ENCODE measurements at places on chromosomes 3 and 15.

DNA sequence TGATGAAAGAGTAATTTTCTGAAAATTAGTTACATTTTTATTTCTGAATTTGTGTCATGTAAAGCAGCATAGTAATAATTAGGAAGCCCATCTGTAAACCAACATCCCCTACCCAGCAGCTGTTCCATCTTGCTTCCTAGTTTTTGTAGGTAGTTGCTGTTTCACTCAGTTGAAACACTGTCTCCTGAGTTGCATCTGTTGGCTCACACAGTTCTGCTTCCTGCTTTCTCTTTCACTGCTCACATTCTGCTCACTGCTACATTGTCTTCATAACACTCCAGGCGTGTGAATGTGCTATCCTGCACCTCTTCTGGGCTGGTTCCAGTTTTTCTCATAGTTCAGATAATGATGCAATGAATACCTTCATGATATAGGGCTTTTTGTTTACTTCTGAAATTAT, 123.4 kb downstream of the EPHB1 start:
- no peak for DNase-seq

DNA sequence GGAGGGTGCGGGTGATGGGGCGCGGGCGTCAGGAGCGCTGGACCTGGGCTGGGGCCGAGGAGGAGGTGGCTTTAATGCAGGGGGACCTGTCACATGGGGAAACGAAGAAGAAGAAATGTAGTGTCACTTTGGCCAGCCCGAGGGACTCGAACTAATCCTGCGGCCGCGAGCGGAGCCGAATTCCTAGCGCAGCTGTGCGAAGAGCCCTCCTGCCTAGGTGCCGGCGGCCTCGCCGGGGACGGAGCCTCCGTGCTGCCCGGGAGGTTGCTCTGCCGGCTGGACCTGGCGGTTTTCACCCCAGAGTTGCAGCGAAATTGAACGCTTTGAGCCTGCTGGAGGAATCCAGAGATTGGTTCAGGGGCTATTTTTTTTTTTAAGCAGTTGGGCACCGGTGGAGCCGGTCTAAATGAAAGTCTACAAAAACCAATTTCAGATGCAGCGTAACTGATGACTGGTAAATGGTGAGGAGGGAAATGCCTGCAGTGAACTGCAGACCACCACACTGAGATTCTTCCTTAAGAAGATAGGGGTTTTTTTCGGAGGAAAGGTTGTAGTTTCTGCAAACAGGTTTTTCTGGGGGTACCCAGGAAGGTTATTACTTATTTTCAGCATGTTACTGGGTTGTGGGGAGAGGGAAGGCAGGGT, 662 bp downstream of the TMEM108 start:
- DNase-seq = peak; percentile 24

DNA sequence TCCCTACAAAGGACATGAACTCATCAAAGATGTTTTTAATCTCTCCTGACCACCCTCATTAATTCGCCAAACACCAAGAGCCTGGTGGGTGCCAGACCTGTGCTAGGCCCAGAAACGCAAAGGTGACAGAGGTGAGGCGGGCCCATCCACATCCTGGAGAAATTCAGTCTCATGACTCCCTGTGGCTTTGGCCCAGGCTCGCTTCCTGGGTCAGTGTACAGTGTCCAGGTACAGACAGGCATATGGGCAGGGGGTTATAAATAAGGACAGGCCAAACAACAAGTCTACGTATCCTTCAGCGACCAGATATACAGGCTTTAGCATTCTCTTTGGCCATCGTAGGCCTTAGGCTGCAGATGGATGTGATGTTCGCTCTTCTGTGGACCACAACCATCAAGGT, 945 bp upstream of the PLA2G4F start:
- DNase-seq = no peak

- DNase-seq = no peak
Observed at GRCh38 chr15:93052090-93052879, 36.7 kb downstream of the RGMA start.

DNA sequence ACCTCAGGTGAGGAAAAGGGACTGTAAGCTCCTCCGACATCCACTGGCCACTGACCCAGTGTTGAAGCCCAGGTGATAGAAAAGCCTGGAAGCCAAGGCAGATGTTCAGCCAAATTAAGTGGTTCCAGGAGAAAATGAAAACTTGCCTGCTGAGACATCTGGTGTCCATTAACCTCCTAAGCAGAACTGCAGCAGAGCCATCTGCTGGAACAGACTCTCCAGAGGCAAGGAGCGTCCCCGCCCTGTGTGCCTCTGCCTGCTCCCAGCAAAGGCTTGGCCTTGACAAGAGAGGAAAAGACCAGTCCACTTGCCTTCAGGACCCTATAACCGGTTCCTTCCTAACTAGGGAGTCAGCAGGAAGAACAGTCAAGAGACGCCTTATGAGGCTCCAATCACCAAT, 48.2 kb downstream of the SRGAP3 start:
- DNase-seq = no peak

DNA sequence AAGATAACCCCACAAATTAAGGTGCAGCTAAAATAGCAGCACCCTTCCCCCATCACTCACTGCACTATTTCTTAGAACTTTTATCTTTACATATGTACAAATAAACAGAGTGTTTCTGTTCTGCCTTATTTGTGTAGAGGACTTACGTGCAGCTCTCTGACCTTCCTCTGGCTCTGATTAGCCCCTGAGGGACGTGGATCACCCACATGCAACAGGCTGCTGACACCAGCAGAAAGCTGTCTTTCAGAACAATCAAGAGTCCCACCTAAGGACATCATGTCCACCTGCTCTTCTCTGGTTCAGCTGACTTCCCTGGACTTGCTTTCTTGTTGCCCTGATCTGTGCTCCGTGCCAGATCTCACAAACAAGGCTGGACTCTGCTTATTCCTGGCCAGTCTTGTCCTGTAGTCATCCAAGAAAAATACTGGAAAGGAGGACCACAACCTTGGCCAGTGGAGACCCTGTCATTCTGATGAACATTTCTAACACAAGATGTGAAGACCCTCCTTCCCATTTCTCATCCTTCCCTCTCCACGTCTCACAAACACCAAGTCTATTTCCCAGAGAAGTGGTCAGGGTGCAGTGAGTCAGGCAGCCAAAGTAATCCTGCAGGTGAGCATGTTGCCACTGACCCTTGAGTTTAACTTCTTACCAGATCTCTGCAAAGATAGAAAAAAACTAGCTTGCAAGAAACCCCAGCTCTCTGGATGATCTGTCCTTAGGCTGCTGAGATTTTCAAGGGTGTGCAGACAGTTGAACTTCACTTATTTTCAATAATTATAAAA, 243.6 kb upstream of the ICE2 start:
- DNase-seq = no peak

DNA sequence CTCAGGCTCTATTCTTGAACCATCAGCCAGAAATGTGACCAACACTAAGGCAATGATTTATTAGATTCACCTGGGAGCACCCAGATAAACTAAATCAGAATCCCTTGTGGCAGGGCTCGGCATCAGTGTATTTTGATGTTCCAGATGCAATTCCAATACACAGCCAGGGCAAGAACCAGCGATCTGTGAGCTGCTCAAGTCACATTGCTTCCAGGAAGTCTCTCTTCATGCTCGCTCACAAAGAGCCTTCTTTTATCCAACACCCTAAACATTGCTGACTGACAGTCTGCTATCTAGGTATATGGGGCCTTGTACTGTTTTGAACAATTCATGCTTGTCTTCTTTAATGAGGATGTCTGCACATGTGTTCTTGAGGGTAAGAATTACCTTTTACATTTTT, 40.9 kb upstream of the GOLGA8J start:
- no peak for DNase-seq

- DNase-seq = no peak
Observed at GRCh38 chr3:79306934-79307570, 460.7 kb downstream of the ROBO1 start.

DNA sequence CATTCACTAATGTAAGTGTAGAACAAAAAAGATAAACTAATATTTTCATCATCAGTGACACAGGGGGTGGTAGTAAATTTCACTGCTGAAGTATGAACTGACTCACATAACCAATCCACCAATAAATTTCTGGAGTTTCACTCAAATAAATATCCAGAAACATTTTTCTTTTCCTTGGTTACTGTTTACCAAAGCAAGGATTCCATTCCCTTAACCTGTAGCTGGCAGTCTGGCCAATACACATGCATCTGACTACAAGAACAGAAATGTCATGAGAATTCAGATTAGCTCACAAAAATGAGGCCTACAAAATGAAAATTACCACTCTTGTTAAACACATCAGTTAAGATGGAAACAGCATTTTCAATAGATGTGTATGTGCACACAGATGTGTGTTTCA, 80.3 kb downstream of the STAG1 start:
- DNase-seq = no peak

DNA sequence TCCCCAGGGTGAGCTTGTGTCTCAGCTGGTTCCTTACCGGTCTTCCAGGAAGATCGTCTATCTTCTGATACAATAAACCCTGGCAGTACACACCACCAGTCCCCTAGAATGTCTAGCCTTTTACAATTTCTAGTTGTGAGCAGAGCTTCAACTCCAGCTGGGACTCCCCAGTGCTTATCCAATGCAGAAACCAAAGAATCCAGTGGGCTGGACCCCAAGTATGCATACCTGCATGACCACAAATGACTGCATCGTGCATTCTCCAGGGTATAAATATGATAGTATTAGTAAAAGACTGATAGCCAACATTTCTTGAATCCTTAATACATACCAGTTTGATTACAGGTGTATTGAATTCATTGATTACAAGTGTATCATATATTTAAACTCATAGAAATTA, 176.0 kb downstream of the SATB1 start:
- no peak for DNase-seq

DNA sequence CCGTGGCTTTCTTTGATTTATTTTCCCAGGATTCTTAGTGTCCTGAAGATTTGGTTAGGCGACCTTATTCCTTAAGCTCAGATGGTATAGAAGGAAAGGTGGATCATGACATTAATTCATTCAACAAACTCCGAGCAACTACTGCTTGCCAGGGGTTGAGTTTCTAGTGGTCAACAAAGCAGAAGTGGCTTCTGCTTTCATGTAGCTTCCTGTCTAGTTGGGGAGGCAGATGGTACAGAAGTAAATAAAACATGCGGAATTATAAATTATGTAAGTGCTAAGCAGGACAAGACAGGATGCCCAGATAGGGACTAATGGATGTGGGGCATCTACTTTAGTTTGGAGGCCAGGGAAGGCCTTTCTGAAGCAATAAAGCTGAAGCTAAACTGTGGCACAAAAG, 15.6 kb downstream of the EEFSEC start:
- no peak for DNase-seq

DNA sequence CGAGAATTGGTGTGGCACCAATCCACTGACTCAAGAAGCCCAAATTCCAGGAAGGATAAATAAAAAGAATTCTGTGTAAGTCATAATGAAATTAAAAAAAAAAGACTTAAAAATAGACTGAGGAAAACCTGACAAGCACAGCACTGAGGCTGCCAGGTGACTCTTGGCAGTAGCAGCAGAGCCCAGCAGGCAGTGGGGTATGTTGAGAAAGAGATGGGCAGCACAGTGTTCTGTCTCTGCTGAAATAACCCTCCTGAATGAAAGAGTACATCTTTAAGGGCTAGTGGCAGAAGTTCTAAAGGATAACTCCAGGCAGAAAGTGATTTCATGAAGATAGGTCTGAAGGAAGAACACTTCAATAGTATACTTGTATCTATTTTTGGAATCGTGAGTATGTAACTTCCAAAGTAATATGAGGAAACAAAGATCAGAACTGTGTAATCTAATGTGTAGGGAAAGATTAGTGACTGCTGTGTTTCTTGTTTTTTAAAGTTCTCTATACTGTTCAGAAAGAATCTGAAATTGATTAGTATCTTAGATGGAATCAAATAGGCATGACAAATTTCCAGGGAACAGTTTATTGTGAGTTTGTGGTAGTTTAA, 75.9 kb downstream of the RAB7A start:
- no peak for DNase-seq

DNA sequence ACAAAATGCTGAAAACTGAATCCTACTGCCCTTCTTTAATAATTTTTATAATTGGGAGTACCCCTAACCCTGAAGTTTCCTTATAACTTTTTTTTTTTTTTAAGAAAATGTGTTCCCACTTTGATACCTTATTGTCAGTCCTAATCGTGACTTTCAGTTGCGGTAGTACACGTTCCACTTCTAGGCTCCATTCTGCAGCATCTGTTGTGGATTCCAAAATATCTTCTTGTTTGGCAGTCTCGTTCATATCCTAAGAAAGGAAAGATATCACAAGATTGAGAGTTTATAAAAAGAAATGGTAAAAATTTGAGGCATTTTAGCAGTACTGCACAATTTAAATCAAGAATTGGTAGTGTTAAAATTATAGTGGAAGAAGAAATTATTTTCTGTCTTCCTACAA, 30.8 kb downstream of the IFT57 start:
- no peak for DNase-seq

DNA sequence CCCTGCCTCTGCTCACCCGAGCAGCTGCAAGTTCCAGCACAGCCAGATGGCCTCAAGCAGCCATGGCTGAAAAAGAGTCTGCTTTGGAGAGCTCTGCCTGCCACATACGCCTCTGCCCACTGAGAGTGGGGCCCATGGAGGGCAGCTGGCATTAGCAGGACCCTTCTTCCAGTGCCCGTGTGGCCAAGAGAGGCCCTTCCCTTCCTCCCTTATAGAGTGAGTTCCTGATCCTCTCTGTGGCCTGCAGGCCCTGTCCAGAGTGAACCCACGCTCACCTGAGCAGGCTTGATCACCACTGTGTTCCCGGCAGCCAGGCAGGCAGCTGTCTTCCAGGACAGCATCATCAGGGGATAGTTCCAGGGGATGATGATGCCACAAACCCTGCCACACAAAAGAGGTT, 41.4 kb upstream of the SLC41A3 start:
- DNase-seq = peak; percentile 24

DNA sequence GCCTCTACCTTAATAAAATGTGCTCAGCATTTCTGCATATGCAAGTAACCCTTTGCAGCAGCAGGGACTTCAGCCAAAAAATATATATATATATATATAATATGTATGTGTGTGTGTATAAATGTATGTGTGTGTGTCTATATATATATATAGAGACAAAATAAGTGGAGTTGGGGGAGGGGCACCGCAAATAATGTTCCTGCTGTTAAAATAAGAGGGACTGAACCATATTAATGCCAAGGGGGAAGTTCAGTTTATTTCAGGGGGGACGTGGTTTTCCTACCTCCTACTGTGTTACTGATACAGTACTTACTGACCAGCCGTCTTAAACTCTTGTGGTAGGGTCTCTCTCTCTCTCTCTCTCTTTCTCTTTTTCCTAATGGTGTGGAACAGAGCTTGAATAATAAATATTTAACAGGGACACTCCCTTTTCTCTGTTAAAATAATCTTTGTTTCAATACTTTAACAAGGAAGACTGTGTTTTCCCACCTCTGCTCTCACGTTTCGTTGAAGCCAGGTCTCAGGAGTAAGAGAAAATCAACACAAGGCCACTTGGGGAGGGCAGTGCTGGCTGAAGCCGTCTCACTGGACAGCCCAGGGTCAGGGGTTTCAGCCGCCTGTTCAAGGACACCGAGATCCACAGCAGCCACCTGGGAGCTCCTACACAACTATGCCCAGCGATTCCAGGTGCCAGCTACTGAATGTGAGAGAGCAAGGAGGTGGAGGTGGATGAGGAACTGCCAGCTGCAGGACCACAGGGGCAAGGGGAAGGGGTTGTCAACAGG, 42.8 kb upstream of the ADAMTSL3 start:
- DNase-seq = no peak
